ENCODE measurements at places on chromosomes 12 and 14.

DNA sequence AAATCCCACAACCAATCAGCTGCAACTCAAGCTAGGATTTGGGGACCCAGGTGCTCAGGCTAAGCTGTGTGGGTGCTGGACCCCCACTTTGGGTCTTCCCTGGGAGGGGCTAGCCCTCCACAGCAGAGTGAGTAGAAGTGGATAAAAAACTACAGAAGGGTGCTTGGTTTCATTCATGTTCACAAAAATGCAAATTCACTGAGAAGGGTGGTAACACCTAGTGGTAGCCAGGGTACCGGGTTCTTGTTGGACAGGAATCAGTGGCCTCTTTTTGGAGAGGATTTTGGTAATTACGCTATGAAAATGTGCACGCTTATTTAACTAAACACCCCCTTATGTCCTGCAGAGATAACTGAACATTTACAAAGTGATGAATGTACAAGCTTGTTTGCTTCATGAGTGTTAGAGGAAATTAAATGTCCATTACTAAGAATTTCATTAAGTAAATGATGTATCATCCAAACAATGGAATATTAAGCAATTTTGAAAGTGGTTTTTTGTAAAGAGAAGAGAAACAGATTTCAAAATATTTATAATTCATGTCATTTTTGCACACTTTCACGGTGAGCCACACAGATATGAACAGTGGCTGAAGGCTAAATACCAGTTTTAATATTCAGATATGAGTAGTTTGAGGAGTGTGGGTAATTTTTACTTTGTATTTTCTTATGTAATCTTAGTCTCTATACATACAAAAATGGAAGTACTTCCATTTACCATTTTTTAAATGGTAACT is 78.3 kb downstream of the DDX51 start:
- no peak for DNase-seq

DNA sequence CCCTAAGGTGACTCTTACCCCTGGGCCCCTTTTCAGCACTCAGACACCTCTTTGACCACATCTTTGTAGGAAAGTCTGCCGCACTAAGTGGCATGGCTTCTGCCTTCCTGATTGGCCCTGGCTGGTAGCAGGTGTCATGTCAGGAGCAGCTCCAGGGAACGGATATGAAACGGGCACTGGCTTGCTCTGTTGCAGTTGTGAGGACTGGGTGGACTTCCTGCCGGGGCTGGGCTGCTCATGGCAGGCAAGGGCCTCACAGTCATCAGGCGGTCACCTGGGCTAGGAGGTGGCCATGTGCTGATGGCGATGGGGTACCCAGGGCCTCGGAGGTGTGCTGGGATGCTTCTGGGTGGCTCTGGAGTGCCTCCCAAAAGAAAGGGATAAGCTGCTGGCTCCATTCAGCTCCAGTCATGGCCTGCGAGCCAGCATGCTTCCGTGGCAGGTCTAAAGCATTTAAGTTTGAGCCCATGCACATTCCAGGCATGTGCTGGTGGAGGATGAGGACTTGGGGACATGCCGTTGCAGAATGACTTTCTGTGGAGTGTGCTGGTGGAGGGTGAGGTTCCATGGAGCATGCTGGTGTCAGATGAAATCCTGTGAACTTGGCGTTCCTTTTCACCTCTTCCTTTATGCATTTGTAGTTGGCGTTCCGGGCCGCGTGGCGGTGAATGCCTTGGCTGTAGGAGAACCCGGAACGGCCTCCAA is 77.2 kb downstream of the EP400 start:
- DNase-seq: no peak

DNA sequence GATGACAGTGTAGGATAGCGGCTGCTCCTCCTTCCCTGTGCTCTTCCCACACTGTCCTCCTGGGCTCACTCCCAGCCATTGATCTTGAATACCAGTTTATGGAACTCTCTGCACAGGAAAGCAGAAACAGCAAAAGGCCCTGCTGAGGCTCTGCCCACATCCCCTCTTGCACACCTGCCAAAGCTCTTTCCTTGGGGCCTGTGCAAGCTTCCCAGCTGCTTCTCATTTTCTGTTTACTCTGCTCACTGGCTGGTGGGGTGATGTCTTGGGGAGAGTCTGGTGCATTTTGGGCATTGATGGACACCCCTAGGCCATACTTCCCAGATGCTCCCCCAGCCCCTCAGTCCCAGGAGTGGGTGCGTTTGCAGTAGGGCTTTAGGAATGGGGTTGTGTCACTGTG is 361.8 kb downstream of the TMEM121 start:
- DNase-seq: no peak

DNA sequence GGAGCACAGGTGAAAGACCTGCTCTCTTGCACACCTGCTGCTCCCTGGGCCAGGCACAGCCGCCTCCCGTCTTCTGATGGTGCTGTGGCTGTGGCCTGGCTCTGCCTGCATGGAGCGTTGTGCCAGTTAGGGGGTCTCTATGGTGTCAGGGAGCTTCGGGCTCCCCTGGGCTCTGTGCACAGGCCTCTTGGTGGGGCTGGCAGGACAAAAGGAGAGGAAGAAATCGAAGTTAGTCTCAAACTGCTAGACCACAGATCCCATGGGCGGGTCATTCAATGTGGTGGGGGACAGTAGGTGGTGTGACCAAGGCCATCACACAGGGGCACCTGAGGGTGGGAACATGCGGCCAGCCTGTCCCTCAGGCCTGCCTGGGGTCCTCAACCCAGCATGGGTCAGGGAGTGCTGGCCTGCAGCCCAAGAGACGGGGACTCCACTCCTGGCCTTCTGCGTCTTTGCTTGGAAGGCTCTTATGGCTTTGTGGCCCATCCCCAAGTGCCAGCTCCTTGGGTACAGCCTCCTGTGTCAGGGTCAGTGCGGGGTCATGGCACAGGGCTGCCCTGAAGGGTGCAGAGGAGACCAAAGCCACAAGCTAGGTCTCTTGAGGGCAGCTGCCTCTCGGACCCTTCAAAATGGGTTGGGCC is 84.1 kb downstream of the KIF26A start:
- no peak for DNase-seq

- DNase-seq: no peak
Observed at GRCh38 chr14:75459099-75459741, 31.4 kb downstream of the JDP2 start.

- DNase-seq: no peak
Observed at GRCh38 chr12:89040146-89040964, 311.9 kb downstream of the DUSP6 start.

DNA sequence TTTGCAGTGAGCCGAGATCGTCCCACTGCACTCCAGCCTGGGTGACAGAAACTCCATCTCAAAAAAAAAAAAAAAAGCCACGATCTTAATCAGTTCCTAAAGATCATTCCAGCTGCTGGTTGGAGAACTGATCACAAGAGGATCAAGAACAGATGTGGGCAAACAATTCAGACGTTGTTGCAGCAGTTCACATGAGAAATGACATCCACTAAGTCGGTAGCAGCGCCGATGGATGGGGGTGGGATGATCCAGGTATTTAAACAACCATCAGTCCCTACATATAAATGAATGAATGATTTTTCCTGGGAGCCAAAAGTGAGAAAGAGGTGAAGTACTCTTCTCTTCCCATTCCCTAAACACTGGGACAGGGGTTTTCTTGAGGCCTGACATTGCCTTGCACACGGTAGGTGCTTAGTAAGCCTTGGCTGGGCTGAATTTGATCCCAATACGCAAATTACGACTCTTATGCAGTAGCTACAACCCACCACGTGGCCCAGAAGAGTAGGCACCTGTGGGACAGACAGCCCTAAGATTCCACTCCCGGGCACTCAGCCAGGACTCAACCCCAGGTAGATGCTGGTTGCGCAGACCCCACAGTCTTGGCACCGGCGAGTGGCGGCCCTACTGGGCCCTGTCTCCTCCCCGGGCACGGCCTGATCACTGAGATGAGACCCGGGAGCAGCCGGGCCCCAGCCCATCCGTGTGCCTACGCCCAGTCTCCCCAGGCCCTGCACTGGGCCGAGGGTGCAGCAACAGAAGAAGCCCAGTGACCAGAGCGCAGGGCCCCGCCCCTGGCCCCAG is 565 bp downstream of the SPRYD3 start:
- no peak for DNase-seq

- DNase-seq: no peak
Observed at GRCh38 chr14:58671436-58671835, 33.7 kb downstream of the DACT1 start.
